ENCODE measurements at places on chromosomes 12 and 14.
A peak's percentile ranks its signal among the peaks of the same experiment; 100 is the strongest.

GRCh38 chr12:6202846-6203245 lies 2.6 kb downstream of the CD9 start:
- no peak for DNase-seq

DNA sequence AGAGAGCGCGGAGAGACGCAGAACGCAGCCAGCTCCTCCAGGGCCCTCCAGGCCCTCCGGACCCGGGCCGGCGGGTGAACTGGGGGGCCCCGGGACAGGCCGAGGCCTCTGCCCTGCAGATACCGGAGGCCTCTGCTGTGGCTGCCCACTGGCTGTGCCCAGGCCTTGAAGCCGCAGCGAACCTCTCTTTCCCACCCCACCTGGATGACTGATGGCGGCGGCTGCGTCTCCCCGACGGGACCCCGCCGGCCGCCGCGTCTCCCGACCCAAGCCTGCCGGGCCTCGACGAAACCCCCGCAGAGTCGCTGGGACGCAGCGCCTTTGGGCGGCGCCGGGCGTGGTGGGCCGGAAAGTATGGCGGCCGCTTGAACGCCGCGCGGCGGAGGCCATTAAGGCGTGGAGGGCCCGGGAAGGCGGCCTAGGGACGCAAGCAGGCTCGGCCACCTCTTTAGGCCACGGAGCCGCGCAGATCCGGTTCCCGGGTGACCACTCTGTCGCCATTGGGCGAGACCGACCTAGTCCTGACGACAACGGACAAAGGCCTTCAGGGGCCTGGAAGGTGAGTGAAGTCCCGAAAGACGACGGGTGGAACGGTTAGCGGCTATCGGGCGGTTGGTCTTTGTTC lies 8.4 kb upstream of the ERGIC2 start:
- no peak for DNase-seq

DNA sequence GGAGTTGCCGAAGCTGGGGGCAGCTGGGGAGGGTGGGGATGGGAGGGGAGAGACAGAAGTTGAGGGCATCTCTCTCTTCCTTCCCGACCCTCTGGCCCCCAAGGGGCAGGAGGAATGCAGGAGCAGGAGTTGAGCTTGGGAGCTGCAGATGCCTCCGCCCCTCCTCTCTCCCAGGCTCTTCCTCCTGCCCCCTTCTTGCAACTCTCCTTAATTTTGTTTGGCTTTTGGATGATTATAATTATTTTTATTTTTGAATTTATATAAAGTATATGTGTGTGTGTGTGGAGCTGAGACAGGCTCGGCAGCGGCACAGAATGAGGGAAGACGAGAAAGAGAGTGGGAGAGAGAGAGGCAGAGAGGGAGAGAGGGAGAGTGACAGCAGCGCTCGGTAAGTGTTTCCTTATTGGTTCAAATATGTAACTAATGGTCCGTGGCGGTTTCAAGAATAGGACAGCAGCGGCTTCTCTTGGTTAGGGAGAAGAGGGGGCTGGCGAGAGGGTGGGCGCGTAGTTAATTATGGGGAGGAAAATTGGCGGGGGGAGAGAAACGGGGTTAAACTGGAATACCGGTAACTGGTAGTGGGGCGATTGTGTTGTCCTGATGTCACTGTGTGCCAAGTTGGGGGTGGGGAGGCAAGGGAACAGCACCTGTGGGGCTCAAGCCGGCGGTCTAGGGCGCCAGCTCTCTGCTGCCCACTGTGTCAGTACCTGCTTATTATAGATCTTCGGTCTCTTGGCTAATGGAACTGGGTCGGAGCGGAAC lies 8.4 kb downstream of the HOXC8 start:
- DNase-seq = peak; percentile 68

GRCh38 chr12:72273499-72273837 lies 1.3 kb downstream of the TRHDE start:
- no peak for DNase-seq

GRCh38 chr12:95959107-95959506 lies 16.0 kb downstream of the AMDHD1 start:
- peak; percentile 60 for DNase-seq

DNA sequence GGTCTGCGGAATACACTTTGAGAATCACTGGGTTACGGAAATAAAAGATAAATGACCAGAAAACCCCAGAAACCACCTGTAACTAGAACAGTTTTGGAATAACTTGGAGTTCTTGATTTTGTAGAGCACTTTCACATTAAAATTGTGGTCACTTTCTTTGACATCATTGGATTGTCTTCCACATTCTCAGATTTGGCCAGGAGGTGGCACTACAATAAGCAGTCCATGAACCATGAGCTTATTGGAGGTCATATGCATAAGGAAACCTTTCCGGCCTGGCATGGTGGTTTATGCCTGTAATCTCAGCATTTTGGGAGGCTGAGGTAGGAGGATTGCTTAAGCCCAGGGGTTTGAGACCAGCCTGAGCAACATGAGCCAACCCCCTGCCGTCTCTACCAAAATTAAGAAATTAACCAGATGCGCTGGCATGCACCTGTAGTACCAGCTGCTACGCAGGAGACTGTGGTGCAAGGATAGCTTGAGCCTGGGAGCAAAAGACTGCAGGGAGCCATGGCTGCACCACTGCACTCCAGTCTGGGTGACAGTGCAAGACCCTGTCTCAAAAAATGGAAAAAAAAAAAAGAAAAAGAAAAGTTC lies 107.7 kb upstream of the CAND1 start:
- peak; percentile 51 for DNase-seq

DNA sequence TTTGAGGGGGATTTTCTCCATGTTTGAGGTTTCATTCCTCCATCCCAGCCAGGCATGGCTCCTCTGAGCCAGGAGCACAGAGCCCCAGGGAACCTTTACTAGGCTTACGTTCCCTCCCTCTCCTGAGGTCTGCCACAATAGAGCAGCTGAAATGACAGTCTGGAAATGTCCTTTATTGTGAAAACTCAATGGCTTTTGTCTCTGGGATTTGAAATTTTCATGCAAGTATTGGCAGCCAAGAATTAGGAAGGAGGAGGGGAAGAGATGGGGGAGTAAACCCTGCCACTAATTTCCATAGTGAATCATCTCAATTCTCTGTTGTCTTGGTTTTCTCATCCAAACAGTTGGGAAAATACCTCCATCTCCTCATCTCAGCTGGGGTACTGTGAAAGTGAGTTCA lies 2.6 kb upstream of the PLEKHG3 start:
- no peak for DNase-seq

GRCh38 chr12:47797441-47797840 lies 22.3 kb downstream of the HDAC7 start:
- peak; percentile 57 for DNase-seq

GRCh38 chr14:49160983-49161382 lies 425.2 kb downstream of the RPS29 start:
- DNase-seq = no peak

DNA sequence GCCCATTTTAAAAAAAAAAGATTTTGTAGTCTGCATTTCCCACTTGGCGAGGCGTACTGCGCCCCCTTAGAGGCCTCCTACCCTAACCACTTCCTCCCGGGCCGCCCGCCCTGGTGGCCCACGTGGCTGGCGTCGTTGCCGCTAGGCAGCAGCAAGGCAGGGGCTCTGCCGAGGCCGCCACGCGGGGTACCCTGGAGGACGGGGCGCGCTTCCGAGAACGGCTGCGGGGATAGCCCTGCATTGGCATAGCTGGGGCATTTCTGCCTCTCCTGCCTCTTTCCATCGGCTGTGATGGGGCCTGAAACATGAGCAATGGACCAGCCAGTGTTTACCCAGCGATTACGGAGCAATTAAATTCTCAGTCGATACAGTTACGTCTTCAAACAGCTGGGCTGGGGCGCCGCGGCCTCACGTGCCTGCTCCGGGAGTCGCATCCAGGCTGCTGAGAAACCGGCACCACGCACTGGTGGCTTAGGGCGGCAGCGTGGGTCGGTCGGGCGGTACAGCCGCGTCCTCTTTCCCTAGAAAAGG lies 38.0 kb downstream of the IQSEC3 start:
- DNase-seq = peak; percentile 39

DNA sequence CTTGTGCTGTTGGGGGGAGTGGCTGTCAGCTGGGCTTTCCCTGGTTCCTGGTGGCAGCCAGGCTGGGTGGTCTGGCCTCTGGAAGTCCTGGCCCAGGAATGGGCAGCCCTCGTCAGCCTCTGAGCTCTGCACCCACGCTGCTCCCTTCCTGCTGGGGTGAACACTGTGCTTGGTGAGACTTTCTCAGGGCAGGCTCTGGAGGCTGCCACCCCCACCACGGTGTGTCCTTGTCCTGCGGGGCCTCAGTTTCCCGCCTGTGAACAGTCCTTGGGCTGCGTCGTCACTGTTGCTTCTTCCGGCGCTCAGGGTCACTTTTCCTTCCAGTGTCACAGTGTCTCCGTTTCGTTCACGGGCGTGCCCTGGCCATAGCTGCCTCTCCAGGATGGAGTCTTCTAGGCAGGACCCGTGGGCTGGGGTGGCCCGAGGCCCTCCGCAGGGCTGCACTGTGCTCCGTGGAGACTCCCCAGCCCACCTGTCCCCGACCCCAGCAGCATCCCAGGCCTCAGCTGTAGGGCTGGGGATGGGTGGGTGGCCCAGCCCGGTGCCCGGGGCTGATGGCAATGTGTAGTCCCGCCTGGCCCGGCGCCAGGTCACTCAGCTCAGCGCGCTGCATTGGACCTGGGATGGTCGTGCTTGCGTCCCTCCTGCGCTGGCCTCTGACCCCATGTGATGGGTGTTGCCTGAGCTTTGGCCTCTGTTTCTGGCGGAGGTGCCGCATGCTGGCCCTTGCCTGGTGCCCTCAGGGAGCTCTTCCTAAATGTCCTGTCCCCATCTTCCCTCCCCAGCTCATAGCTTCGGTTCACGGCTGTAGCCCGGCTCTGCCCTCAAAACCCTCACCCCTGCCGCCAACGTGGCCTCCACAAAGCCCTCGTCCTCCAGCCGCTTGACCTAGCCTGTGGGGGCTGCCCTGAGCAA lies 6.8 kb downstream of the KIF26A start:
- DNase-seq = no peak

- DNase-seq = no peak
Observed at GRCh38 chr12:123938679-123939480, 33.8 kb downstream of the CCDC92 start.

All from NB4 (cell line).